Tibial nerve (tissue), 4 donors: ENCODE measurements at places on chromosomes 13 and 19.

DNA sequence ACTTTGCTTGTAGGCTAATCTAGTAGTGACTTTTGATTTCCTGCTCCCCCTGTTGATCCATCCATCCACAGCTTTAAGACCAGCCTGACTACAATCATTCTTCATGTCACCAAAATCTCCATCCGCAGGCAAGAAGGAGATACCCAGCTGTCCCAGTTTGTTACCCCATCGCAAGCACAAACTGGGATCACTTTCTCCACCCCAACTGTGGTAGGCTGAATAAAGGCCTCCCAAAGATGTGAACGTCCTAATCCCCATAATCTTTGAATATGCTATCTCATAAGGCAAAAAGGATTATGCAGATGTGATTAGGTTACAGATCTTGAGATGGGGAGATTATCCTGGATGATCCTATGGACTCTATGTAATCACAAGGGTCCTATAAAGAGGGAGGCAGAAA, 202.0 kb downstream of the ENOX1 start:
- H3K4me1 ChIP-seq, result no peaks in the 10 kb centered on the region
- H3K27ac ChIP-seq, result no peak overlapping the region
- H3K36me3 ChIP-seq, result no peaks in the 10 kb centered on the region
- H3K4me3 ChIP-seq, result no peak overlapping the region
- no peaks in the 10 kb centered on the region for H3K27me3 ChIP-seq

DNA sequence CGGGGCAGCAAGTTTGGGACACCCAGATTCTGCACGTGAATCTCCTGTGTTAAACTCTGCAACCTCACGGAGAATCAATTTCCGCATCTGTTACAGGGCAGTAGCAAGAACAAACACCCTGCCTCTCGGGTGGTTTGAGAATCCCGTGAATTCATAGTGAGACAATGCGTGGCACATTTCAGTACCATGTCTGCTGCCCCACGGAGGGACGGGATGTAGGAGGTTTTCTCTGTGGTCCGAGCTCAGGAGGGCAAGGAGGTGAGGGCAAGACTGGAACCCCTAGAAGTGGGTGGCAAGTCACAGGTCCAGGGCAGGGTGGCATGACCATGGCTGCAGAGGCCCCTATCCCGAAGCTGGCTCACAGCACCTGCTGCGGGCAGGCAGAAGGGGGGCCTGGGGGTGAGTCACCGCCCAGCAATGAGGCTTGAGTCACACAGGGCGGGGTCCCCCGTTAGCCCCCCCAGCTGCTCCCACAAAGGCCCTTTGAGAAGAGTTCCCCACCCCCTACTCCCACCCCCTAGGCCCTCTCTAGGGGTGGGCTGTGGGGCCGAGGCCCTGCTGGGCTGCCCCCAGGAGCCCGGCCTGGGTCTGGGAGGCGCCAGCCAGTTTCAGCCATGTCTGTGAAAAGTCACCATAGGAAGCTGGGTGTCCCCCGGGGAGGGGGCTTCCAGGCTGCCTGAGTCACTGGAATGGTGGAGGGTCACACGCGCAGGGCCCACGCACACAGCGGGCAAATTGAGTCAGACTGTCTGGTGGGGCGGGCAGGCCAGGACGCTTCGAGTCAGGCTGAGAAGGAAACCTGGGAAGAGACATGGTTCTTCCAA, 25.8 kb upstream of the NANOS3 start:
- peak; percentile 80 for DNase-seq
- H3K4me1 ChIP-seq, result peaks cover 33% of the 10 kb centered on the region
- peak overlapping the region; percentile 99 for H3K27ac ChIP-seq
- H3K36me3 ChIP-seq, result no peaks in the 10 kb centered on the region

- no peaks in the 10 kb centered on the region for H3K27me3 ChIP-seq
- no peak overlapping the region for H3K4me3 ChIP-seq
- H3K27ac ChIP-seq, result no peak overlapping the region
- DNase-seq, result no peak
These were observed 69.8 kb downstream of the SIAH3 start for GRCh38 chr13:45781553-45782326.

- H3K27ac ChIP-seq, result no peak overlapping the region
- no peak for DNase-seq
- no peaks in the 10 kb centered on the region for H3K4me1 ChIP-seq
- H3K27me3 ChIP-seq, result no peaks in the 10 kb centered on the region
- no peak overlapping the region for H3K4me3 ChIP-seq
These were observed 659.0 kb downstream of the SLITRK6 start for GRCh38 chr13:85140192-85140591.

DNA sequence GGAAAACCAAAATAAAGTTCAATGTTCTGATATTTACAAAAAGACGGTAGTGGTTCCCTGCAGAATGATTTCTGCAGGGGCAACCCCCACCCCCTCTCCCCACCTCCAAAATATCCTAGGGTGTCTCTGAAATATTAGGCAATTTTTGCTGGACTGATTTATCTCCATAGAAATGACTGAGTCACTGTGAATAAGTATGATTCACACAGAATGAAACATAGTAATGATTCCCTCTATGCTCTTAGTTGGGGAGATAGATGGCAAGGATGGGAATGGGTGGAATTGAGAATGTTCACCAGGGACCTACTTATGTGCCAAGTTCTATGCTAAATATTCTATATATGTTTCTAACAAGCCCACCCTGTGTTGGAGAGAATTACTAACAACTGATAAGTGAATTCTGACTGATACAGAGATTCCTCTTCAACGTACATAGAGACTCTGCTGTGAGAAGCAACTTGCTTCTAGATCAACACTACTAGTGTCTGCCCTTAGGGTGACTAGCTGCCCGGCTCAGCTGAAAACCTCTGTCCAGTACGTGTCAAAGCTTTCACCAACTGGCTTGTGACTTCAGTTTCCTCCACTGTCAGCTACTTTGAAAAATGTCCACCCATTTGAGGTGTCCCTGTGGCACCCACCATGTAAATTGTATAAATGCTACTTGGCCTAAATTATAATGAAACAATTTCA, 38.4 kb upstream of the RAP2A start:
- H3K27me3 ChIP-seq, result no peaks in the 10 kb centered on the region
- no peak for DNase-seq
- no peak overlapping the region for H3K4me3 ChIP-seq
- H3K36me3 ChIP-seq, result no peaks in the 10 kb centered on the region
- H3K4me1 ChIP-seq, result peaks cover 17% of the 10 kb centered on the region

- H3K4me1 ChIP-seq, result peaks cover 8% of the 10 kb centered on the region
- no peaks in the 10 kb centered on the region for H3K27me3 ChIP-seq
- no peak overlapping the region for H3K27ac ChIP-seq
- no peak overlapping the region for H3K4me3 ChIP-seq
- no peaks in the 10 kb centered on the region for H3K36me3 ChIP-seq
These were observed 10.6 kb upstream of the UBE2S start for GRCh38 chr19:55418185-55418584.
